GM23248 (cell line): ENCODE measurements at places on chromosomes 5 and 9. TPM values are rescaled to one million over a fixed set of nuclear protein-coding genes. Genes with fewer than 3 reads are reported as not detected.

- DNase-seq = no peak
Measured at GRCh38 chr5:158349987-158350386, 491.0 kb upstream of the CLINT1 start.

The NEUROG1 gene
- total RNA-seq = not detected in 2 replicates

The SLC36A2 gene
- not detected in 2 replicates for total RNA-seq

DNA sequence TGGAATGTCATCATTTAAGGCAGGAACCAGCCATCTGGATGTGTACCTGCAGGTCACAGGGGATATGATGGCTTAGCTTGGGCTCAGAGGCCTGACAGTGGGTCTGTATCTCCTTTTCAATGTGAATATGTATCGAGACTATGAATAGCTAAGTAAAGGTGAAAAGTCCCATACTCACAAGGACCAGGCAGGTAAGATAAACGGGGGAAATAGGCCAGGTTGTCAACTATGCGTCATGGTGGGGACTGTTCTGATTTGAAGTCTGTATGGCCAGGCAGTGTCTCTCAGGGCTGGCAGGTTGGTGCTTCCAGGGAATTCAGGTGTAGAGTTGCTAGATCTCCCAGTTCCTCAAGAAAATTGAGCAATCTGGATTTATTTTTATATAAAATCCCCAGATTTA, 987.9 kb upstream of the WWC1 start:
- DNase-seq = no peak

The MAMDC4 gene
- total RNA-seq = 1.1 and 2.3 TPM in 2 replicates

The BTNL9 gene
- total RNA-seq = not detected in 2 replicates
